ENCODE measurements at places on chromosomes 6 and 20. TPM values are rescaled to one million over a fixed set of nuclear protein-coding genes. Genes with fewer than 3 reads are reported as not detected.

DNA sequence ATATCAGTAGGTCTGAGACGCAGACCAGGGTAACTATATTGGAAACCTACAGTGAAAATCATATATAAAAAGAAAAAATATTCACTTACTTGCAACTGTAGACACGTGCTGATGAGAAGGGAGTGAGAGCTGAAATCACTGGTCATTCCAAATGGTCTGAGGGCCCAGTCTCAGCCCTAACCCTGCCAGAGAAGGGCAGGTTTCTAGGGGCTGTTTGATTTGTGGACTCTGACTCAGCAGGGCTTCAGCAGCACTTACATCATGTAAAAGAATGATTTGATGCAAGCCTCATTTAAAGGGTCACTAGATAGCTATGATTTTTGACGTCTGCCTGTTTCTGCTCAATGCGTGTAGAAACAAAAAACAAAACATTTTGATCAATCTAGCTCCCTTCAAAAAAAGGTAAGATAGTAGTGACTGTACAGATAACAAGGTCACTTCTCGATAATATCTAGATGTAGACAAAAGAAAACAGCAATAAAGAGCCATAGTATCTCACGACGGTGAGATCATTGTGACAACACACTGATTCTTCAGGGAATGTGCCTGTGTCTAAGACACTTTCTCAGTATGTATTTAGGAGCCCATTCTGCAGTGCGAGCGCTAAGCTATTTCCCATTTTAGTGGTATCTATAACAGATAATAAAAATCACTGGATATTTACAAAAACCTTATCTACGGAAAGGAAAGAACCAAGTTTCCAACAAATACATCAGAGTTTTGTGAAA, 307.2 kb downstream of the HIVEP2 start:
- H3K27me3 ChIP-seq, result no peaks in the 10 kb centered on the region
- no peaks in the 10 kb centered on the region for H3K36me3 ChIP-seq
- no peaks in the 10 kb centered on the region for H3K4me1 ChIP-seq
- no peak overlapping the region for H3K4me3 ChIP-seq

DNA sequence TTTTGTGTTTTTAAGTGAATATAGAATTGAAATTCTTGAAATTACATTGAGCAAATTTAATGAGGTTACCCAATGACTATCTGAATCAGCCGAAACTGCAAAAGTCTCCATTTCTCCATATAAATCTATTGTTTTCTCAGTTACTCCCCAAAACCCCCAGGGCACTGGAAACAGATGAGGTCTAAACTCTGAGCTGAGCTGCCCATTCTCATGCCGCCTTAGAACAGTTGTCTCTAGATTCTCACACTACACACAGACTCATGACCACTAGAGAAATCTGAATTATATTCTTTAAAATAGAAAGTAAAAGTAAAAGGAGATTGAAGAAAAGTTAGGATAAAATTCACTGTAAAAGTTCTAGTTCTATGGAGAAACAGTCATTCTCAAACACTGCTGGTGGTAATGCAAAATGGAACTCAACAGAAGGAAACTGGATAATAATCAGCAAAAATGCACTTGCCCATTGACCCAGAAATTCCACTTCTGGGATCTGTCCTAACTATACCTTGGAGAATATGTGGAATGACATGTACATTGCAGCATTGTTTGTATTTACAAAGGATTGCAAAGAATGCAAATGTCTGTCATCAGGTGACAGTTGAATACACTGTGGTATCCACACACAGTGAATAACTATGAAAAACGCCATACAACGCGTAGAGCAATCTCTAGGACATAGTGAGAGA, 125.5 kb downstream of the IPCEF1 start:
- H3K27ac ChIP-seq, result no peak overlapping the region
- H3K27me3 ChIP-seq, result no peaks in the 10 kb centered on the region
- no peaks in the 10 kb centered on the region for H3K36me3 ChIP-seq
- DNase-seq, result no peak
- H3K4me3 ChIP-seq, result no peak overlapping the region

DNA sequence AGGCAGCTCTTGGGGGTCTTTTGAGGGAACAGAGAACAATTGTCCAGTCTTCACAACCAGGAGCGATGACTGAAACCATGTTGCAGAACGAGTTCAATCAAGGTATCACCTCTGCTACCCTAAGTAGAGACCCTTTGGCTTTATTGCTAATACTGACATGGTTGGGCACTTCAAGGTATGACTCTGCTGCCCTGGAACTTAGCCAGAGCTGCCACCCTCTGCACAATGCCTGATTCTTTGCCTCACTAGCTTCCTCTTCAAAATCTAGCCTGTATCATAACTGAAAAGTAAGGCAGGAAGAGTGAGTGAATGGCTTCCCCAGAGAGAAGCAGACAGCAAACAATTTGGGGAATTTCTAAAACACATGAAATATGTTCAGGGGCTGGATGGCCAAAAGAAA, 592.7 kb upstream of the NRSN1 start:
- H3K4me1 ChIP-seq, result no peaks in the 10 kb centered on the region
- no peaks in the 10 kb centered on the region for H3K27me3 ChIP-seq
- no peaks in the 10 kb centered on the region for H3K36me3 ChIP-seq
- DNase-seq, result no peak

Gene KIF6
- total RNA-seq, result not detected

Gene MRPS26
- 4.5 TPM for total RNA-seq

GRCh38 chr20:17161673-17162481, 65.0 kb upstream of the PCSK2 start:
- H3K4me1 ChIP-seq, result no peaks in the 10 kb centered on the region
- no peak overlapping the region for H3K27ac ChIP-seq
- H3K4me3 ChIP-seq, result no peak overlapping the region
- peak; percentile 21 for DNase-seq

Gene ADGRF1
- total RNA-seq, result under 0.01 TPM

DNA sequence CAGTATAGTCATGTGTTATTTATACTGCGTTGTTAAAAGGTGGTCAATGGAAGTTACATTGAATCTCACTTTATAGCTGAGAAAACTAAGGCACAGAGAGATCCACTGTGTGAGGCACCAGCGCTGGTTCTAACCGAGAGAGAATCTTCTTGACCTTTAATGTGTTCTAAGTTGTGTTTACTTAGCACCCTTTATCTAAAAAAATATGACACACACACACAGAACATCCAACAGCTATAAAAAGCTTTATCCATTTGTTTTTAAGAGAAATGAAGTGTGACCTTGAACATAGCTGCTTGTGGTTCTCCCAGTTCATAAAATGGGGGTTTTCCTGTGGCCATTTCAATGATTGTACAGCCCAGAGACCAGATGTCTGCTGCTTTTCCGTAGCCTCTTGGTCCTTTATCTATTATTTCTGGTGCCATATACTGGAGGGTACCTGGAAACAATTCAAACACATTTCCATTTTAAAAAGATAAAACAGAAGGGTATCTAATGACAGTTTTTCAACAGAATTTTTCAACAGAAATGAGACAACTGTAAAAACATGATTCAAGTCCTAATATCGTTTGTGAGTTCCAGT, 54.8 kb upstream of the MAP7 start:
- H3K4me3 ChIP-seq, result no peak overlapping the region
- no peaks in the 10 kb centered on the region for H3K27me3 ChIP-seq
- H3K27ac ChIP-seq, result no peak overlapping the region

DNA sequence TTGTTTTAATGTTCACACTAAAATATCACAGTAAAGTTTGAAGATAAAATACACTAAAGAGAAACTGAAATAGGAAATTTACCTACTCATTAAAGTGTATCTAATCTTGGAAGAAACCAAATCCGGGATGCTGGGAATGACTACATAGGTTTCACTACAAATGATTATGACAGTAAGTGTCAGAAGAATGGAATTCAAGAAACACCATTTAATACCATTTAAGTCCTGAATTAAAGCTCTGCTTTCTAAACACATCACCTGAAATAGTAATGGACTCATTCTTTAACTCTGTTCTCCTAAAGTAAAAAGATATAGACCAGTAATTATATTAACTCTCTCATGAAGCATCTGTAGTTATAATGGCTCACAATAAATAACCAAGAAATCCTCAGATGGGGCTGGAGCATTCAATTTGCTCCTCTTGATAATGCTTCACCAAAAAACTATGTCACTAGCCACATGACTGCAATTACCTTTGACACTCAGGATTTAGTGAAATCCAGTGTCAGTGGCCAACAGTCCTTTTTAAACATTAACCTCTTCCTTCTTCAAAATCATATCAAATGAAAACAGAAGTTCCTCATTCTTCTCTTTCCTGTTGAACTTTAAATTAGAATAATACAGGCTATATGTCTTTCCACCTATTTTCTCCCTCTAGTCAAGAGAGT, 41.4 kb downstream of the MAP7 start:
- H3K27me3 ChIP-seq, result no peaks in the 10 kb centered on the region
- no peaks in the 10 kb centered on the region for H3K36me3 ChIP-seq
- H3K4me1 ChIP-seq, result peaks cover 12% of the 10 kb centered on the region
- DNase-seq, result no peak

Gene PBX2
- 23.5 TPM for total RNA-seq

- H3K4me3 ChIP-seq, result no peak overlapping the region
- H3K36me3 ChIP-seq, result no peaks in the 10 kb centered on the region
- H3K27ac ChIP-seq, result no peak overlapping the region
Measured at GRCh38 chr6:71199736-71200135, 88.9 kb upstream of the OGFRL1 start.

Gene POU3F2
- not detected for total RNA-seq

- H3K4me1 ChIP-seq, result peaks cover 63% of the 10 kb centered on the region
- peaks cover 79% of the 10 kb centered on the region for H3K36me3 ChIP-seq
- no peaks in the 10 kb centered on the region for H3K27me3 ChIP-seq
Measured at GRCh38 chr20:37225146-37225545, 36.5 kb downstream of the GHRH start.

Gene DYNLT2
- 2.0 TPM for total RNA-seq

DNA sequence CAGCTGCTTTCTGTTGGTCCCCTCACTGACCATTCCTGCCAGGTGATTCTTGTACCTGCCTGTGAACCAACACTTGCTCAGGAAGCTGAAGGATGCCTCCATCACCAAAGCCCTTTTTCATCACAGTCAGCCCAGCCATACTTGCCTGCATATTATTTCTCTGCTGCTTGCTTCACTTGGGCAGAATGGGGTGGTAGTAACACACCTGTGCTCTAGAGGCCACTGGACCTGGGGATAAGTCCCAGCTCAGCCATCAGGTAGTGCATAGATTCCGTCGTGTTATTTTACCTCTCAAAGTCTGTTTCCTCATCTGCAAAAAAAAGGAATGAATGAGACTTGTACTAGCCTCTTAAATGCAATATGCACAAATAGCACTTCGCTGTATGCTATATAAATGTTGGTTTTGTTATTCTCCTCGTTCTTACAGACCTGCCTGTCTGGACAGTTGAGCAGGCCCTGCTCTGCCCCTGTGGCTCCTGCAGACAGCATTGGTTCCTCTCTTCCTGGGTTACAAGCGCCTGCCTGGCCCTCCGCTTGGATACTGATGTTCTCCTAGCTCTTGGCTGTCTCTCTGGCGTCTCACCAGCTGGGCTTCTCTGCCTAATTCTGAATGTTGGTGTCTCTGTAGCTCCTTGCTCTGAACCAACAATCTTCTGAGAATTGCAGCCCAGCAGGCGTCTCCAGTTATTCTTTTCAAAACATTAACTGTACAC, 151.8 kb downstream of the UNC5CL start:
- H3K36me3 ChIP-seq, result no peaks in the 10 kb centered on the region
- H3K27ac ChIP-seq, result no peak overlapping the region
- DNase-seq, result no peak

- no peak for DNase-seq
- H3K4me1 ChIP-seq, result peaks cover 23% of the 10 kb centered on the region
- no peak overlapping the region for H3K4me3 ChIP-seq
- H3K27me3 ChIP-seq, result no peaks in the 10 kb centered on the region
- no peak overlapping the region for H3K27ac ChIP-seq
Measured at GRCh38 chr6:119333707-119334295, 15.8 kb downstream of the MAN1A1 start.

DNA sequence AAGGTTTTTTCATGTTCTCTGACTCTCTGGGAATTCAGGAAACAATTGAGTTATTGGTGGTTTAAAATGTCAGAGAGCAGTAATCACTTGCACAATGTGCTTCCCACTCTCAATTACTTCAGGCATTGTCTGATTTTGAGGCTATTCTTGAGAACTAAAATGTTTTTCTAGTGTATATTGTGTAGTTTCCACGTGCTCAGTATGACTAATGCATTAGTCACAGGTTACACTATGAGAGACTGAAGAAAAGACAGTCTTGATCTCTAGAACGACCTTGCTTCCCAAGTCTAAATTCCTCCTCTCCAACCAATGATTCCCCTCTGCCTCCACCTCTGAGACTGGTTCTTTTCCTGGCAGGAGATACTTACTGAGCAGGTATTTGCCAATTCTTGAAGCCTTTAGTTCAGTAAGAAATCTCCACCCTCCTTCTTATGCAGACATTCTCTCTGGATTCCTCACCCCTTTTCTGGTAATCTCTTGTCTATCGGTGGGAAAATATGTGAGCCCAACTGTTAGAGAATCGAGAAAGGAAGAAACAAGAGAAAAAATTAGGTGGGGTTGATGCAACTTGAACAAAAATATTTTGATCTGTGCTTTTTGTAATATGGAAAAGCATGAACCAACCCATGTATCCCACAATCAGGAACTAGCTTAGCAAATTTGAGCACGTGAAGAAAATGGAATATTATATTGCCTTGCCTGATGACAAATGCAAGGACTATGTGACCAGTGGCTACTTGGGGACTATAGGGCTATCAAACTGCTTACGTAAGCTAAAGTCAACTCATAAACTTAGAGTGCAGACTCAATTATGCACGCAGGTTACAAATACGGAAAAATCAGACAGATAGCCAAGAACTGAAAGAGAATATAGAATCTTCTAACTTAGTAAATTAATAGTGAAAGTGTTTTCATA, 61.1 kb upstream of the SLC22A16 start:
- H3K27ac ChIP-seq, result peak overlapping the region; percentile 32
- H3K4me3 ChIP-seq, result no peak overlapping the region
- H3K27me3 ChIP-seq, result no peaks in the 10 kb centered on the region
- DNase-seq, result peak; percentile 50
- H3K36me3 ChIP-seq, result no peaks in the 10 kb centered on the region
- H3K4me1 ChIP-seq, result peaks cover 22% of the 10 kb centered on the region

GRCh38 chr20:20363434-20363798, 4.5 kb upstream of the INSM1 start:
- no peak overlapping the region for H3K27ac ChIP-seq
- no peak overlapping the region for H3K4me3 ChIP-seq
- H3K27me3 ChIP-seq, result peaks cover 70% of the 10 kb centered on the region
- peaks cover 74% of the 10 kb centered on the region for H3K4me1 ChIP-seq
- DNase-seq, result no peak

- H3K4me1 ChIP-seq, result peaks cover 41% of the 10 kb centered on the region
- H3K4me3 ChIP-seq, result no peak overlapping the region
- DNase-seq, result peak; percentile 25
Measured at GRCh38 chr20:63518351-63518861, 2.2 kb upstream of the PPDPF start.

DNA sequence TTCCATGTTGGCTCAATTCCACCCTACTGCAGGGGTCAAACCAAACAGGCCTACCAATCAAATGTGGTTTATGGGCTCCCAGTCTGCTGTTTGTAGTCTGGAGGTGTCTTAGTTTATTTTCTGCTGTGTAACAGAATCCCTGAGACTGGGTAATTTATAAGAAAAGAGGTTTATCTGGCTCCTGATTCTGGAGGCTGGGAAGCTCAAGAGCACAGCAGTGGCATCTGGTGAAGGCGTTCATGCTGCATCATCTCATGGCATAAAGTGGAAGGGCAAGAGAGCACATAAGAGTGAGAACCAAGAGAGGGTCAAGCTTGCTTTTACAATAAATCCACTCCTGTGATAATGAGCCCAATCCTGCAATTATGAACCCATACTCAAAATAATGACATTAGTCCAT, 85.4 kb downstream of the C6orf52 start:
- no peak overlapping the region for H3K27ac ChIP-seq
- no peaks in the 10 kb centered on the region for H3K36me3 ChIP-seq
- no peak for DNase-seq
- peaks cover 7% of the 10 kb centered on the region for H3K4me1 ChIP-seq
- no peaks in the 10 kb centered on the region for H3K27me3 ChIP-seq
- H3K4me3 ChIP-seq, result no peak overlapping the region

Gene DNMT3B
- total RNA-seq, result 17.0 TPM

All from stomach (tissue), 19 donors.